SK-N-MC (cell line): ENCODE measurements at places on chromosomes 5 and 9.

GRCh38 chr5:9046756-9047481 lies 499.0 kb downstream of the SEMA5A start:
- DNase-seq: no peak

- no peak for DNase-seq
Observed at GRCh38 chr5:157188270-157188669, 7.6 kb downstream of the ITK start.

DNA sequence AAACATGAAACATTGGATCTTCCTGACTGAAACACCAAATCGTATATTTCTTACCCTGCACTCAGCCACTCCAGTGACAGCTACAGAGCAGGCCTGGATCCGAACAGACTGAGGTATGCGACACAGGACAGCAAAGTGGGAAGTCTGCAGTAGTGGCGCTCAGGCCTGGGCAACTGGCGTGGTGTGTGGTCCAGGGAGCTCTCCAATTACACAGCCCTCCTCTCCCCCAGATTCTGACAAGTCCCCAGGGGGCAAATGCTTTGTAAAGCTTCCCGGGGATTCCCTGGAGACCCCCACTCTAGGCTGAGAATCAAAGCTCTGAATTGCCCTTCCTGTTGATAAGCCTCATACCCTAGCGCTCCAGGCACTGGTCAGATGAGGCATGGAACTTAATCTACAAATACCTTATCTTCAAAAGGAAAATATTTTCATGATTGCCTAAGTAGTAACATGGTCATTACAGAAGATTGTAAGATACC lies 104.8 kb upstream of the ERCC6L2 start:
- no peak for DNase-seq

- DNase-seq: no peak
Observed at GRCh38 chr9:98997604-98998003, 53.9 kb downstream of the COL15A1 start.

- no peak for DNase-seq
Observed at GRCh38 chr5:169688106-169688505, 51.0 kb downstream of the DOCK2 start.

GRCh38 chr5:54653956-54654614 lies 136.5 kb downstream of the SNX18 start:
- DNase-seq: no peak

DNA sequence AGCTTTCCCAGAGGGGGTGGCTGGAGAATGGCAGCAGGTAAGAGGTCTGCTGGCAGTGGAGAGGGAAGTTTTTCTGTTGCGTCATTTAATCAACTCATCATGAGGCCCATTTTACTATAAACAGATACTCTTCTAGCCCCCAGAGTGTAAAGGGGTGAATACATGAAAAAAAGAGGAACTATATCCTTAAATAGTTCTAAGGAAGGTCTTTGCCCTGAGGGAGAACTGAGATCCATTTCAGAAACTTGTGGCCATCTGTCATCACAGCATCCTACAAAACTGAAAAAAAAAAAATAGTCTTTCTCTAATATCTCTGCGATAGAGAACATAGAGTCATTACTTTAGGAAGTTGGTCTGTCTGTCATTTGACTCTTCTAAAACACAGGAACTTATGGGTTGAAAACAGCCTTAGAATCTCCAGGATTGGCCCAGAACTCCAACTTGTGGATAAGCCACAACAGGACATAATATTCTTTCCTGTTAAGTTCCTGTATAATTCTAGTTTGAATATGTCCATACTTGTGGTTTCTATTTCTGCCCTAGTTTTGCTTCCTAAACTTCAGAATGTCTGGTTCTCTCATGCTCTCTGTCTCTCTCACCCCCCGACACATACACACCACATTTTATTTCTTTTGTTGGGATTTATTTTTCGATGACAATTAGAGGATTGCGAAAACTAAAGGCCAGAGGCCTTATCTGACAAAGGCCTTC lies 238.5 kb upstream of the PIK3R1 start:
- no peak for DNase-seq

DNA sequence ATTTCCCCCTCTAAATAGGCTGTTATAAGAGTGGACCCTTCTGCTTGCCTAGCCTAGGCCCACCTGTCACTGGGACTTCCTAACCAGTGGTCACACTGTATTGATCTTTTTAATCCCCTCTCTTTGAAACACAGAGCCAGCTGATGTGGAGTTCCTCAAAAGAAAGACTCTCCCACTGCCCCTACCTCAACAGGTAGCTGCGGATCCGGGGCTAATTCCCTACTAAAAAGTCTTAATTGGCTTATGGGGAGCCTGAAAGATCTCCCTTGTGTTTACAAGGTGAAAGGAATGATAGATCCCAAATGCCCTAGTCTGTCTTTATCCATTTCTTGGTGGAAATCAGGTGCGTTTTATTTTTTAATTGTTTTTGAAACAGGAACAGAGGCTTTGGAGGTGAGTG lies 2.0 kb downstream of the NEUROG1 start:
- DNase-seq: no peak

GRCh38 chr9:135887585-135888050 lies 19.7 kb downstream of the CAMSAP1 start:
- DNase-seq: no peak

DNA sequence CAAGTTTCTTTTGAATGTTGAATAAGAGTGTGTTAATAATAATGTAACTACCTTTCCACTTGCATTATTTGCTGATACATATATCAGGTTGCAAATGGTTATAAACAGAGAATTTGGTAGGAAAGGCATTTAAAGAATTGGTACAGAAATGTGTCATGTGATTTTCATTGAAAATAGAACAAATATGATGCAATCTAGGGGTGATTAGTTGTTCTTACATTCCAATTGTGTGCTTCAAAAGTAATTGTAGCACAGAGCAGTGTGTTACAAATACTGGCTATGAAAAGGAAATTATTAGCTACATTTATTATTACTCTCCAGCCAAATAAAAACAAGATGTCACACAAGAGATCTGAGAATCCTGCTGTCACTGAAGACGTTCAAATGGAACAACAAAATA lies 61.8 kb upstream of the PRDM9 start:
- no peak for DNase-seq

DNA sequence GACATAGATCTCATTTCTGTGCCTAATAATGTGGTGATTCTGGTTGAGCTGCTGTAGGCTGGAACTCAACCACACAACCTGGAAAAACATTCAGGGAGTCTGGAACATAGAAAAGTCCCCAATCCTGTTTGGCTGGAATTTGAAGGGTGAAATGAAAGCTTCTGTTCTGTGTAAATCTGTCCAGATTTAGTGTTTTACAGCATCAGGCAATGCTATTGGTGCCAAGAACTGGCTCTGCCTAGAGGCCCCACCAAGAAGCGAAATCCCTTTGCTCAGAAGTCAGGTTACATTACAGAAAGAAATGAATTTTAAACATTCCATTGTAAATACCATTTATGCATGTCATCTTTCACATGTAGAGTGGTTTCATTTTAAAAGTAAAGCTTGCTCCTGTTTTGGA lies 56.3 kb downstream of the TMEM174 start:
- DNase-seq: no peak

GRCh38 chr5:171592076-171592475 lies 172.6 kb downstream of the FGF18 start:
- no peak for DNase-seq

- DNase-seq: no peak
Observed at GRCh38 chr5:171137768-171138525, 171.1 kb upstream of the TLX3 start.

- no peak for DNase-seq
Observed at GRCh38 chr9:28502741-28503140, 929.5 kb upstream of the C9orf72 start.

DNA sequence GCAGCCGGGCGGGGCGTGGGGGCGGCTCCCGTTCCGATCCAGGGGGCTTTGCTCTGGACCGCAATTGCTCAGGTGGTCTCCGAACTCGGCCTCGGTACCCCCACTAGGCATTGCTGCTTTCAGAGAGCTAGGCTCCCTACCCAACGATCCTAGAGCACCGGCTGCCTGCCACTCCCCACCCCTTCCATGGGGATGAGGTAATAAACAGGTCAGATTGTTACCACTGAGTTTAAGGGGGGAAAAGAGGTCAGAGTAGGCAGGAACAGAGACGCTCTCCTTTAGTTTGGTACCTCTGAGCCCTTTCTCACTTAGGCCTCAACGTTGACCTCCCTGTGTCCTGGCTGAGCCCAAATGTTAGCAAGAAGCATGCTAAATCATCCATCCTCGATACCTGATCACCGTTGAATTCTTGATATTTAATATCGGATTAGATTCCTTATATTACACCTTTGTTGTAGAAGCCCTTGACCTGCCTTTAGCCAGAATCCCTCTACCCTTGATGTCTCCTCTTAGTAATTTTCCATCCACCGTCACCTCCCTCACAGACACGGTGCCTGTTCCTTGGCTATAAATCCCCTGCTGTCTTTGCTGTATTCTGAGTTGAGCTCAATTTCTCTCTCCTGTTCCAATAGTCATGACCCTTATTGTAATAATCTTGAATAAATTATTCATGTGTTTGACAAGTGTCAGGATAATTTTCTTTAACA lies 588 bp upstream of the PLPP1 start:
- no peak for DNase-seq

DNA sequence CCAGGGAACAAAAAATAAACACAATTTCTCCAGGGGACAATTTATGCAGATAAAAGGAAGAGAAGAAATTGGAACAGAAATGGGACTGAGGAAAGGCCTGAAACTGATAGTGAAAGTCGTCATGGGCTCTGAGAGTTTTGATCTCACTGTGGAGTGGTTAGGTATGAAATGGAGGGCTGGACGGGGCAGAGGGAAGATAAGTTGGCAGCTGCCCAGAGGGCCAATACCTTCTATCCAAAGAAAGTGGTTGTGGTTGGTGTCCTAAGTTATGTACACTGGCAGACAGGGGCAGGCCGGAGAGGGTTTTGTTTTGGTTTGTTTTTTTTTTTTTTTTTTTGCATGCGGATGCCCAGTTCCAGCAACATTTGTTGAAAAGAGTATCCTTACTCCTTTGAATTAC lies 46.1 kb downstream of the ZNF618 start:
- DNase-seq: no peak

DNA sequence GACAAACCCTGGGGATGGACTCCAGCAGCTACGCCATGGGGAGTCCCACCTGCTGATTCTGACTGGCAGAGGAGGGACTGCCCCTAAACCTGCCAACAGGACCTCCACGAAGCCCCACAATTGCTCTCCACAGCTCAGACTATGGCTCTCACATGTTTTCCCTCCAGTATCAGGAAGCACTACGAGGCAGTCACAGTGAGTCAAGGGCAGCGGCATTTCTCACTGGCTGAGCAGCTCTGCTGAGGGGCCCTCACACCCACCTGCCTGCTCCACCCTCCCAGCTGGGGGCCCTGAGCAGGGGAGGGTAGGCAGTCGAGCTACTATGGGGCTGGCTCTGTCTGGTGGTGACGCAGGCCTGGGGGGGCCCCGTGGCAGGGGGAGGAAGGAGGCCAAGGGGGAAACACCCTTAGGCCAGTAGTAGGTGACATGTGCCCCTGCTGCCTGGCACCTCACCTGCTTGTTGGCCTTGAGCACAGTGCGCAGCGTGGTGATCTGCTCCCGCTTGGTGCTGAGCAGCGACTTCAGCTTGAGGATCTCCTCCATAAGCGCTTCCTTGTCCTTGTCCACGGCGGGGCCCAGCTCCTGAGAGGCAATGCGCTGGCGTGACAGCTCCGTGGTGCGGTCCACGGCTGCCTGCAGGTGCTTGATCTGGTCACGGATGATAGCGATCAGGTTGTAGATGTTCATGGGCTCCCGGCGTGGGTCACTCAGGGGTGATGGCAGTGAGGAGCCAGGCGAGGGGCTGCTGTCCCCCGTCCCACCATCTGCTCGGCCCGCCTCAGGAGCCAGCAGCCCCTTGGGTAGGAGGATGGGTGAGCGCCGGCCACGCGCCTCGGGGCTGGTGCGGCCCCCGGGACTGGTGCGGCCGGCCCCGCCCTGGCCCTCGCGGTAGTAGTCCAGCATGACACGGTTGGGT lies 46.3 kb downstream of the BICD2 start:
- no peak for DNase-seq

DNA sequence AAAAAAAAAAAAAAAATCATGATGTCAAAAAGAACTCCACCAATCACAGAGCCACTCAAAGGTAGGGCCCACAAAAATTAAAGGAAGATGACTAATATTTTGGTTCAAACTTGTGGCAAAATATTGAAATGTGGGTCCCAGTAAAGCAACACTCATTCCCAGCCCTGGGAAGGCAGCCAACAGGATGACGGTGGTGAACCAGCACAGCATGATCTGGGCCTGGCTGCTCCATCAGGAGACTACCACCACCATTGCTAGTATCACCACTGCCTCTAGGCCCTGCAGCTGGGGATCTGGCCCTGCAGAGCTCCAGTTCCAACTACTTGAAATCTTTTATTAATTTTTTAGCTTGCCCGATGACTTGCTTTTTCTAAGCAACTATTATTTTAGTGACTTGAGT lies 206.8 kb upstream of the ITGA1 start:
- peak; percentile 57 for DNase-seq

GRCh38 chr9:30075451-30076199 lies 2308.8 kb upstream of the ACO1 start:
- DNase-seq: no peak

- no peak for DNase-seq
Observed at GRCh38 chr5:55027595-55027994, 3.5 kb downstream of the GZMK start.

- DNase-seq: no peak
Observed at GRCh38 chr5:64775291-64775690, 6.6 kb downstream of the CWC27 start.

- DNase-seq: peak; percentile 90
Observed at GRCh38 chr5:3303777-3304176, 291.9 kb upstream of the IRX1 start.

DNA sequence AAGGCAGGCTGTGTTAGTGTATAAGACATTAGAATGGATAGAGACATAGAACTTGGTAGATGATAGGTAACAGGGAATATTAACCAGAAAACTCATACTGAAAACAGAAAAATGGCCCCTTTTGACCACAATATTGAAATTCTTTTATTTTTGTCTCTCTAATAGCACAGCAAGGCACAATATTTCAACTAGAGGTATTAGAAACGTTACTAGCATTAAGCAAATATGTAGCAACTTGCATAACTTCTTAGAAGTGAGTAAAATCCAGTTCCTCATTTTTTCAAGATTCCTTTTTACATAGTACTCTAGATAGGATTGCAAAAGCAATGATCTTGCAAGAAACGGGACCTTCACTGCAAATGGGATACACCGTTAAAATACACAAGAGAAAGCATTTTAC lies 102.7 kb upstream of the VCAN start:
- no peak for DNase-seq

DNA sequence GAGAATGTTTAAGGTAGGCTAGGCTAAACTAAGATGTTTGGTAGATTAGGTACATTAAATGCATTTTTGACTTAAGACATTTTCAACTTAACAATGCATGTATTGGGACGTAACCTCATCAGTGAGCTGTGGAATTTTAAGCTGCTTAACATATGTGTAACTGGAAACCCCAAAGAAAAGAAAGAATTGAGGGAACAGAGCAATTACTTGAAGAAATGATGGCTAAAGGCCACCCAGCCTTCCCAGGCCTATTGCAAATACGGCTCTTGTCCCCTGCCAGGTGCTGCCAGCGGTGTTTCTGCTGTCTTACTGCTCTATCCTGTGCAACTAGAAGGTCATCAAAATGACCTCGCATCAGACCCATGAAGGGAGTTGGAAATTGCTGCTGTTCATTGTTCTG lies 52.0 kb downstream of the RICTOR start:
- no peak for DNase-seq
